Tongue (tissue), 3 donors: ENCODE measurements at places on chromosomes 6 and 20.

DNA sequence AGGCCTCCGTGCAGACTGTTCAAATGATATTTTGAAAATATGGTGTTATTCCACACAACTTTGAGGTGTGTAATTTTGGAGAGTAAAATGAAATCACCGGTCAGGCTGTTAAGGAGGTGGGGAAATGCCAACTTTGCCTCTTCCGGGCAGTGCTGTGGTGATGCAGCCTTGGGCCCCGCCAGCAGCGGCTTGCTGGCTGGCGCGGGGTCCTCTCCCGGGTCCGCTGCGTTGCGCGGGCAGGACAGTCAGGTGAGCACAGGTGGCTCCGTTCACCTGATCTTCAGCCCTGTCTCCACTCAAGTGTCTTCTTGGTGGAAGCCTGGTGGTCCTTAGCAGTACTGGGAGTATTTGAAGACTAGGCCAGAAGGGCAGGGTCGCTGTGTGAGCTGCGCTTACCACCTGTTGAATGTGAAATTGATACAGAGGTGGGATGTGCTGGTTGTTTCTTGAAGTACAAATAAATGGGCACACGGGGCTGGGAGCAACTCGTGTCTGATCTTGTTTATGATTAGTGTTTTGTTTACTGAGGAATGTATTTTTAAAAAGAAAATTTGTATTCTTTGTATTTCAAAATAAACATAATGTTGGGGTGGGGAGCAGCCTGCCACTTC lies 184.2 kb downstream of the ARID1B start:
- DNase-seq = no peak

DNA sequence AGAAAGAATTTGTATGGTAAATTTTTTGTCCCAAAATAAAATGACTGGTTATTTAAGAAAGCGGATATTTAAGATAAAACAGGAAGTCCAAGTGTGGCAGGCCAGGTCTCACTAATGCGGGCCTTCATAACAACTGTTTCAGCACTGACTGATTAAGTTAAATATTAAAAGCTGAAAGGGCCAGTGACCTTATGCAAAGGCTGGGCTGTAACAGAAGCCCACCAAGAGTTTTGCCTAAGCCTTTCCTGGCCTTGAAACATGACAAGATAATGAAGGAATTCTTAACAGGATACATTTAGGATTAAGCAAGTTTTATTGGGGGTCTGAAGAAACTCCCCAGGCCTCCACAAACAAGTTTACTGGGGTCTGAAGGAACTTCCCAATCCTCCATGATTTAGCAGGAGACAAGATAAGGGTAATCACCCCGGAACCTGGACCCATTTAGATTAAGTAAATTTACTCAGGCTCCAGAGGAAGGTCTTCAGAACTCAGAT lies 36.3 kb downstream of the ZNF133 start:
- DNase-seq = no peak

DNA sequence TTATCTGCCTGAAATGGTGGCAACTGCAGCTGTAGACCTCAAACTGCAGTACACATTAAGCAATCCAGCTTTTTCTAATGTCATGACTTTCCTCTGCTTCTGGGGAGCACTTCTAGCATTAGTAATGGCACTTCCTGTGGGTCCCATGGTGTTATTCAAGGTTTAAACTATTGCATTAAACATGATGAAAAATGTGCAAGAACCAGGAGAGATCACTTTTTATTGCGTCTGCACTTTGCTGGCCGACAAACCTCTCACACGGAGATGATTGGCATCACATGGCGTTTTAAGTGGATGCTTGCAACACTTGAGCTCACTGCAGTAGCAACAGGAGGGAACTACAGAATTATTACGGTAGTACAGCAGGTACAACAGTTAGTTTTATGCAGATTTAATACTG lies 148.4 kb downstream of the HIVEP2 start:
- DNase-seq = no peak

GRCh38 chr20:10490706-10491105 lies 55.6 kb downstream of the SLX4IP start:
- no peak for DNase-seq

GRCh38 chr6:75613056-75613501 lies 11.4 kb downstream of the SENP6 start:
- no peak for DNase-seq
